ENCODE measurements at places on chromosomes 7 and 10. TPM values are rescaled to one million over a fixed set of nuclear protein-coding genes. Genes with fewer than 3 reads are reported as not detected.

Gene OR2A42
- 0.02 TPM for polyA plus RNA-seq

Gene ZSCAN25
- 4.4 TPM for polyA plus RNA-seq

Gene XRCC2
- 2.0 TPM for polyA plus RNA-seq

Gene GSAP
- polyA plus RNA-seq: 4.4 TPM

Gene TAS2R41
- polyA plus RNA-seq: not detected

Gene PLAU
- 13.7 TPM for polyA plus RNA-seq

Gene SEC61A2
- polyA plus RNA-seq: 2.7 TPM

Gene CRYGN
- 0.01 TPM for polyA plus RNA-seq

Gene SPDYE16
- polyA plus RNA-seq: 0.08 TPM

Gene NPSR1
- polyA plus RNA-seq: not detected

Gene SLC39A12
- polyA plus RNA-seq: not detected

Gene ASAH2
- 0.18 TPM for polyA plus RNA-seq

Gene NPFFR1
- polyA plus RNA-seq: 0.02 TPM

Gene DPCD
- polyA plus RNA-seq: 28.3 TPM

Gene MEIG1
- not detected for polyA plus RNA-seq

All from esophagus (tissue), 2 donors.